ENCODE measurements at places on chromosomes 5 and 9.

GRCh38 chr5:147487031-147487750 is 22.7 kb downstream of the DPYSL3 start:
- no peak for DNase-seq

- no peak for DNase-seq
These were observed 41.4 kb downstream of the PAX5 start for GRCh38 chr9:36992501-36993316.

DNA sequence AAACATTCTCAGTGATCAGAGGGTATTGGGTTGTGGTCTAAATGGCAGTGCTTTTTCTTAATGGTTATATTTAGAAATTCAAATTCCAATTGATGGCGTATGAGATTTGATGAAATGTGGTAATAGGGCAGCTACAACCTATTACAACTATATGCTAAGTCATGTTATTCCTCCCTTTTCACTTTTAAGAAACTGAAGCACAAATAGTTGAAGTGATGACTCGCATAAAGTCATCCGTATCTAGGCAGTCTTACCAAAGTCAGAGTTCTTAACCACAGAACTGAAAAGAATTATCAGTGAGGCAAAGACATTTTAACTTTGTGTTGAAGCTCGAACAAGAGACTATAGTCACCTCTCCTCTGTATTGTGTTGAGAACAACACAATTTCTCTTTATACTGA is 28.2 kb downstream of the C9orf152 start:
- DNase-seq, result no peak

DNA sequence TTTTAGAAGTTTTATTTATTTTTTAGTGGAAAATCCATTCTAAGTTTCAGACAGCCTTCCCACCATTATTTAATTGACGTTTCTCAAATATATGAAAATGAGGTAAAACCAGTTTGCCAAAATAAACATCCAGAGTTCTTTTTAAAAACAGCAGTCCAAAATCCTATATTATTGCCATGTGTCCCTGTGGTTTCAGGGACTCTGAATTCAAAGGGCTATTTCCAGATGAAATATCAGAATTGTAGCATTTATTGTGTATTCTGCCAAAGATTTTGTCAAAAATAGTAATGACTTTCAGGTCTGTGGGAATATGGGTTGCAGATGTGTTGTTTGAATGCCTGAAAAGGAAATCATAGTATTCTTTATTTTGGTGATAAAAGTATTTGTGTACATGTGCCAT is 41.6 kb downstream of the XRCC4 start:
- DNase-seq, result no peak

DNA sequence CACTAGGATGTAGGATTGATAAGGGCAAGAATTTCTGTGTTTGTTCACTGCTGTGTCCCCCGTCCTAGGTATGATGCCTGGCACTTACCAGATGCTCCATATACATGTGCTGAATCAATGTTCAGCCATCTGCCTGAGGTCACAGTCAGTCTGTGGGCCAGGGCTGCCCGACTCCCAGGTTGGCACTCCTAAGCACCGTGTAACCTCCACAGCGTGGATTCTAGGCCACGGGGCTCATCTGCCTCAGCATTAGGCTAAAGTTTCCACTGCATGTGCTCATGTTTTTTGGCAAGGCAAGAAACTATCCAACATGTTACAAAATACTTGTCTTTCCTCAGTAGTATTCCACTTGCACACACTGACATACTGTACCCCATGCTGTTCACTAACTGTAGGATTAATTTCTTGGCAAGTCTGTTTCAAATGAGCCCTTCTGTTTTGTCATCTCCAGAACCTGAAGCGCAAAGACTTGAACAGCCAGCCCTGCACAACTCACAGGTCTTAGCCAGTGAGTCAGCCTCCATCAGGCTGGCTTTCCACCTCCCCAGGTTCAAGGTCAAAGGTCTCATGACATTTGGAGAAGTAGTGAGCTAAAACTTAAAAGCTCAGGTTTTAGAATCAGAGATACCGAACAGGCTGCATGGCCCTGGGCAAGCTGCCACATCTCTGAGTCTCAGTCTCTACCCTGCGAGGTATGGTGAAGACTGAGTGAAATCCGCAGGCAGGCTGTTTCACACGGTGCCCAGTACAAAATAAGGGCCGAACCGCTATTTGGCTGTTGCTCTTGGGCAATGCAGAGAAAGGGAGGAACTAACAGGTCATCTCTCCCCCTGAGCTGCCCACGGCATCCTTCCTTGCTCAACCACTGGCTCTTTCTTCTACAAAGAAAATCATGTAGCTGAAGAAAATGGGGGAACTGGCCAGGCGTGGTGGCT is 7.2 kb downstream of the TOR1A start:
- no peak for DNase-seq

DNA sequence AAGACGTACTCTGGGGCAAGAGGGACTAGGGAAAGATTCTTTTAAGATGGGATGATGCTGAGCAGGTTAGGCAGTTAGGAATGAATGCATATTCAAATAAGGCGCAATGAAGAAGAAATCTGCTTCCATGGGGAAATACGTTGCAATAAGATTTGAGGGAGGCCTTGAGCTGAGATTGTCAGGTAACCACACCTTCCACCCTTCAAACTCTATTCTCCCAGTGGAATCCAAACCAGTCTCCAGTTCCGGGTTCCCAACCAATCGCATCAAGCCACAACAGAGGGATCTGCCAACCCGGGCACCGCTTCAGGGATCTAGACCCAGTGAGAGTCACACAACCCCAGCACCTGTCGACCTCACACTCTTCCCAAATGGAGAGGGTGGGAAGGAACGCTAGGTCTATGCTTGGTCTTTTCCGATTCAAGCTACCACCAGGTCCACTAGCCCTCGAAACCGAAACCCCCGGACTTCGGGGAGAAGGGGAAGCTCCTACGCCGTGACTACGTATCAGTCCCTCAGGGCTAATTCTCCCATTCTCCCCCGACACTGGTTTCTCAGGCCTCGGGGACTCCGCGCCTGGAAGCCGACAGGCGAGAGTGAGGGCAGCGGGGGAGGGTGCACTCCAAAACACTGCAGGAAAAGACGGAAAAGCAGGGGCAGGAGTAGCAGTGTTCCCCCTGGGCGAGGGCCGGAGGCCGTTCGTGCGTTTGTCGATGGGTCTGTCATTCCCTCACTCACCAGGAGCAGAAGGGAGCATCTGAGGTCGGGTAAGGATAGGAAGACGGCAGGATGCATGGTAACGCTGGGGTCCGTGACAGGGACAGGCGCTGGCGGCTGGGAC is 534 bp downstream of the ERP44 start:
- DNase-seq, result no peak
